ENCODE measurements at places on chromosomes 4 and X. TPM values are rescaled to one million over a fixed set of nuclear protein-coding genes. Genes with fewer than 3 reads are reported as not detected.
A peak's percentile ranks its signal among the peaks of the same experiment; 100 is the strongest.

GRCh38 chr4:128220286-128221235, 67.1 kb downstream of the PGRMC2 start:
- no peaks in the 10 kb centered on the region for H3K36me3 ChIP-seq
- H3K27ac ChIP-seq: peak overlapping the region; percentile 26
- peak; percentile 77 for DNase-seq
- H3K27me3 ChIP-seq: no peaks in the 10 kb centered on the region
- peak overlapping the region; percentile 20 for H3K4me3 ChIP-seq
- H3K4me1 ChIP-seq: peaks cover 30% of the 10 kb centered on the region

DNA sequence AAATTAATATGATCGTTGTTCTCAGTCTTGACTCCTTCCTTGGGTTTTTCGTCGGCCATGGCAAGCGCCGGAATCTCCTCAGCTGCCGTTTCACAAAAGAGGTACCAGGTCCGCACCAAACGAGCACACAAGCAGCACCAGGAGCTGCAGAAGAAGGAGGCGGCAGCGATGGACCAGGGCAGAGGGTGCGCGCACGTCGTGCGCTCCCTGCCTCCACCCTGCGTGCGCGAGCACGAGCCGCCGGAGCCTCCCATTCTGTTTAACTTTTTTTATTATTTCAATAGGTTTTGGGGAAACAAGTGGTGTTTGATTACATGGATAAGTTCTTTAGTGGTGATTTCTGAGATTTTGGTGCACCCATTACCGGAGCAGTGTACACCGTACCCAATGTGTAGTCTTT, 158.2 kb downstream of the PLS3 start:
- no peak overlapping the region for H3K4me3 ChIP-seq
- no peaks in the 10 kb centered on the region for H3K36me3 ChIP-seq
- DNase-seq: no peak
- no peak overlapping the region for H3K27ac ChIP-seq
- no peaks in the 10 kb centered on the region for H3K4me1 ChIP-seq

Gene TMSB15B
- total RNA-seq: 1.4 TPM

DNA sequence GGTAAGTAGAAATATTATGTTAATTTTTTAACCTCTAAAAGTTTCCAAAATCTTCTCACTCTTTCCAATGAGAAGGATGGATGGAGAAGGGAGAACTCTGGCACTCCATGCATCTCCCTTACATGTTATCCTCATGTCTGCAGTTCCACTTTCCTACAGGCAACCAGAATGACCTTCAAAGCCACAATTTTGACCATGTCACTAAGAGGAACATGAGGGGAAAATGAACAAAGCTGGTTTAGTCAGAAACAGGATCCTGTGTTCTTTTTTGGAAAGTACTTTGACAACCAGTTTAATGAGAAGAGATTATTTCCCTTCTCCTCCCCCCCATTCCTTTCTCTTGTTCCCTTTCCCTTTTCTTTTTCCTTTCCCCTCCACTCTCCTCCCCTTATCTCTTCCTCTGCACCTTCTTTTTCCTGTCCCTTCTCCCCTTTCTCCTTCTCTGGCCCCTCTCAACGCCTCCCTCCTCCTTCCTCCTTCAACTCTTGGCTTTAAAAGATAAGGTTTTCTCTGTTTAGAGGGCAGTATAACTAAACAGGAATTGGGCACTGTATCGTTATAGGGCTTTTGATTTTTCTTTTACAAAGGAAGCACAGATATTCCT, 42.5 kb downstream of the DTHD1 start:
- H3K36me3 ChIP-seq: no peaks in the 10 kb centered on the region
- H3K27ac ChIP-seq: no peak overlapping the region
- H3K4me1 ChIP-seq: no peaks in the 10 kb centered on the region
- H3K27me3 ChIP-seq: no peaks in the 10 kb centered on the region
- H3K4me3 ChIP-seq: no peak overlapping the region
- no peak for DNase-seq

- H3K4me3 ChIP-seq: peak overlapping the region; percentile 36
- H3K27me3 ChIP-seq: no peaks in the 10 kb centered on the region
- peak overlapping the region; percentile 35 for H3K27ac ChIP-seq
- H3K4me1 ChIP-seq: peaks cover 61% of the 10 kb centered on the region
- no peaks in the 10 kb centered on the region for H3K36me3 ChIP-seq
- peak; percentile 64 for DNase-seq
Observed at GRCh38 chr4:183173580-183174526, 74.8 kb downstream of the WWC2 start.

DNA sequence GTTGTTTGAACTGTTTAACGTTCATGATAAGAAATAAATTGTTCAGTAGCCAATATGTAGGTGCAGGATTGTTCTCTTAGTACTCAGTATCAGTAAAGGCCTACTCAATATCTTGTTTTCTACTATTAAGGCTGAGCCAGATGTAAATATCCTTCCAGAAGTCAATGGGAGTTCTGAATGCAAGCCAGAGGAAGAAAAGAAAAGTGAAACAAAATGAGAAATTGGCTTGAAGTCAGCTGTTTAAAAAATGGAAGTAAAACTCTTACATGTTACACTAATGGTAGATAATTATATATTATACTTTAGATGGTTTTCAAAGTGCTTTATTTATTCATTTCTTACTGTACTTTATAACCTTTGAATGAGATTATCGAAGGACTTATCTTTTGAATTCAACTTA, 1417.9 kb downstream of the ADGRL3 start:
- no peak overlapping the region for H3K27ac ChIP-seq
- no peak for DNase-seq
- H3K36me3 ChIP-seq: no peaks in the 10 kb centered on the region
- H3K4me1 ChIP-seq: no peaks in the 10 kb centered on the region

GRCh38 chrX:139892512-139892911, 40.3 kb downstream of the ATP11C start:
- H3K27me3 ChIP-seq: no peaks in the 10 kb centered on the region
- no peak overlapping the region for H3K27ac ChIP-seq
- no peaks in the 10 kb centered on the region for H3K36me3 ChIP-seq
- H3K4me1 ChIP-seq: peaks cover 28% of the 10 kb centered on the region

Gene GNRHR
- total RNA-seq: not detected

DNA sequence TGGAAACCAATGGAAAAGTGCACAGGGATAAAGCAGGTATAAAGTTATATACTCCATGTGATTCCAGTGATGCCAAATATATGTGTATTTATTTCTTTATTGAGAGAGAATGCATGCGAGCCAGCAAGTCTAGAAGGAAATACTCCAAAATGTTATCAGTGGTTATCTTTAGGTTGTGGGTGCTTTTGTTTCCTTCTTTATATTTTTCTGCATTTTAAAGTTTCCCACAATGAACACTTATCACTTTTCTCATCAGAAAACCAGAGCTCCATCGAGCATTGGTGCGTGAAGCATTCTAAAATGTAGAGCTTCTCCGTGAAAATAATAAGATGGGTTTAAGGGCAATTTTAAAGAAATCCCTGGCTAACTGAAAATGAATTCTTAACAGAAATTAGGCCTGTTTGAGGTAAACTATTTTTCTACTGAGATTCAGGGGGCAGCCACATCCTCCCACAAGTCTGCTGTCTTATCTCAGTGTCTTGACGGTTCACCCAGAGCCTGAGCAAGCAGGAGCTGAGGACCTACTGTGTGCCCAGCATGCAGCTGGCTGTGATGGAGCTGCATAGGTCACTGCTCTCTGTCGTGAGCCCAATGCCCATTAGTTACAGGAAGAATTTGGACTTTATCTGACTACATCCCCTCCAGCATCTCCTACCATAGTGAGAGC, 18.7 kb upstream of the CD40LG start:
- no peak overlapping the region for H3K27ac ChIP-seq
- no peak for DNase-seq
- H3K27me3 ChIP-seq: no peaks in the 10 kb centered on the region

Gene FGD1
- 9.1 TPM for total RNA-seq

DNA sequence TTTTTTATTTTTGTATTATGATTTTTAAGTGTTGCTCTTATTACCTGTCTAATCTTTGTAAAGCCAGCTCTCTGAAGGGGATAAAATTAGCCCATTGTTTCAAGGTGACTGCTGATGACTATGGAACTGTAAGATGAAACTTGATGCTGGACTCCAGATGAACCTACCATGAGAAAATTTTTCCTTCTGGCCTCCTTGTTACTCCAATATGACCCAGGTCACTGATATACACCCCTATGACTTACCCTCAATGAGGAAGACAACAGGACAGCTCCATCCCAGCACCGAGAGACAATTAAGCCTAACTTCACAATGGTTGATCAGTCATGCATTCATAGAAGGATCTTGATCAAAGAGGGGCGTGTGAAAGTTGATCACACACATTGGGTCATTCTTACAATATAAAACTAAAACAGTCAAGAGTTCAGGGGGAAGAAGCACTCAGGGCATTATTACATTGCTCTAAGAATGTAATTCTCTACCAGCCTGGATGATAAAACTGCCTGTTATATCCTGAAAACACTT, 230.8 kb upstream of the AGTR2 start:
- no peak for DNase-seq
- H3K36me3 ChIP-seq: no peaks in the 10 kb centered on the region
- no peaks in the 10 kb centered on the region for H3K4me1 ChIP-seq
- no peak overlapping the region for H3K27ac ChIP-seq
- no peak overlapping the region for H3K4me3 ChIP-seq

GRCh38 chr4:6097581-6097980, 79.3 kb upstream of the C4orf50 start:
- no peak overlapping the region for H3K27ac ChIP-seq
- H3K27me3 ChIP-seq: no peaks in the 10 kb centered on the region
- H3K4me3 ChIP-seq: no peak overlapping the region
- H3K36me3 ChIP-seq: no peaks in the 10 kb centered on the region

Data from GM23248 (cell line).